AG04450 (cell line): ENCODE measurements at places on chromosomes 2 and 18.

DNA sequence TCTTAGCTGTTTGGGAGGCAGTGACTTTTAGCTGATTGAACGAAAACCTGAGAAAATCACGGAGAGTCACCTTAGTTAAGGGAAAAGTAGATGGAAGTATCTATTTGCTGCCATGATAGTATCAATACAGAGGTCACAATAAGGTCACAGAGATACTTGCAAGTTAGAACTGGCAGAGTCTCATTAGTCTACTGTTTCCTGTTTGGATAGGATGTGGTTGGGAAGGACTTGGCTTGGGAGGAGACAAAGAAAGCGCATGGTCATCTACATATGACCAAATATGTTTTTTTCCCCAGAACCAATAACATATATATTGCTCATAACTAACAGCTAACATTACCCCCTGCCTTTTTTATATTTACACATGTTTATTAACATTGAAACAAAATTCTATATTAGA lies 78.4 kb upstream of the AQP4 start:
- DNase-seq, result no peak

- no peak for DNase-seq
These were observed 373.0 kb downstream of the NRXN1 start for GRCh38 chr2:50658883-50659282.

GRCh38 chr18:14174706-14175085 lies 42.5 kb upstream of the ZNF519 start:
- DNase-seq, result no peak

DNA sequence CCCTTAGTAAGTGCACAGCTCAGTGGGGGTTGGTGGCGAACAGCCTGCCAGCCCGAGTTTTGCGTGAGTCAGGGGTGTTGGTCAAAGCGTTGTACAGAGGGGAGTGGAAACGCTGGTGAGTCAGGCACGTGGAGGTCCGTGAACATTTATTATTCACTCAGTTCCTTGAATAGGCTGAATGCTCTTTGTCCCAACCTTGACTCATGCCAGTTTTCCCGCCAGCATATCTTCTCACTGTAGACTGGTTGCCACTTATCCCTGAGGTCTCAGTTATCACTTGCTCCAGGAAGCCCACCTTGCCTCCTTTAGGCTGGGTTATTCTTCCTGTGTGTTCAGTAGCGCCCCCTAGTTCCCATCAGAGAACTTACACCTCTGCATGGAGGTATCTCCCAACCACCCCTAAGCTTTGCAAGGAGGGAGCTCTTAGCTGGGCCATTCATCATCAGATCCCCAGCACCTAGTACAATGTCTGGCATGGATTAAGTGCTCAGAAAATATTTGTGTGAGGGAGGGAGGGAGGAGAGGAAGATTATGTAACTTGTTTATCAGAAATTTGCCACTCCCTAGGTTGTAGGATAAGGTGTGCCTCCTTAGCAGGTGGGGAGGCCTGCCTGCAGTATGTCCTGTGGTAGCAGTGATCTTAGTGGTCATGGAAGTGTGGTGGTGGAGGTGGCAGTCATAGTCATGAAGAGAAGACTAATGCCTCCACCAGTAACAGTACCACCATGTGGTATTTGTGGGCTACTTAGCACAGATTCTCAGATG lies 72.1 kb downstream of the CABLES1 start:
- DNase-seq, result no peak

GRCh38 chr2:37405781-37406180 lies 61.4 kb downstream of the QPCT start:
- DNase-seq, result no peak

GRCh38 chr18:29874519-29875098 lies 1167.9 kb downstream of the DSC3 start:
- DNase-seq, result no peak

DNA sequence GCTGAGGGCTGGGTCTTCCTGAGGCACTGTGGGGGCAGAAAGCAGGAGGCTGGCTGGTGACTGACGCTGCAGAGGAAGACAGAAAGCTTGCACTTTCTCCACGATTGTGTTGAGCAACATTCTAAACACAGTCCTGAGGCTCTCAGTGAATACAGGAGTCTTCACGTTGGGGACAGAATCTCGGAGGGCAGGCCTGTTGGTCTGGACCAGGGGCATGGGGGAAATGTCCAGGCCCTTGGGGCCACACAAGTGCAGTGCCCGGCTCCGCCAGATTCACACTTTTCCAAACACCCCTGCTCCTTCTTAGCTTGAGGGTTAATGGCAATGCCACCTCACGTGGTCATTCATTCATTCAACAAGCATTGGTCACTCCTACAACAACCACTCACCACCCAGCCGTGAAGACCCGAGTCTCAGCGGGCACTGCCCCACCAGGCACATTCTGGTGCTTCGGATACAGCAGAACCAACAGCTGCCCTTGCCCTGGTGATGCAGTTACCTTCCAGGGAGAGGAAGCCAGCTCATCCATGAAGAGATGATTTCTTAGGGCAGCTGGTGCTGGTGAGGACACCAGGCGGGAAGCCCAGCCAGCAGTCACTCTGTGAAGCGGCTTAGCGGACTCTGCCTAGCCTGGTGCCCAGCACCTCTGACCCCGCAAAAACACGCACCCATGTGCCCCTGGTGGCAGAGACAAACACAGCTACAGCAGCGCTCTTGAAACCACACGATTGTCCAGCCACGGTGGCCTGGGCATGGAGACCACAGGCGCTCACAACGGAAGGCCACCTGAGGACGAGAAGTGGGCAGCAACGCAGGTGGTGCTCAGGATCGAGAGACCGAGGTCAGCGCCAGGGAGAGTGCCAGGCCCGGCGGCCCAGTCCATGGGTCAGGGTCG lies 10.9 kb upstream of the GPC1 start:
- no peak for DNase-seq

DNA sequence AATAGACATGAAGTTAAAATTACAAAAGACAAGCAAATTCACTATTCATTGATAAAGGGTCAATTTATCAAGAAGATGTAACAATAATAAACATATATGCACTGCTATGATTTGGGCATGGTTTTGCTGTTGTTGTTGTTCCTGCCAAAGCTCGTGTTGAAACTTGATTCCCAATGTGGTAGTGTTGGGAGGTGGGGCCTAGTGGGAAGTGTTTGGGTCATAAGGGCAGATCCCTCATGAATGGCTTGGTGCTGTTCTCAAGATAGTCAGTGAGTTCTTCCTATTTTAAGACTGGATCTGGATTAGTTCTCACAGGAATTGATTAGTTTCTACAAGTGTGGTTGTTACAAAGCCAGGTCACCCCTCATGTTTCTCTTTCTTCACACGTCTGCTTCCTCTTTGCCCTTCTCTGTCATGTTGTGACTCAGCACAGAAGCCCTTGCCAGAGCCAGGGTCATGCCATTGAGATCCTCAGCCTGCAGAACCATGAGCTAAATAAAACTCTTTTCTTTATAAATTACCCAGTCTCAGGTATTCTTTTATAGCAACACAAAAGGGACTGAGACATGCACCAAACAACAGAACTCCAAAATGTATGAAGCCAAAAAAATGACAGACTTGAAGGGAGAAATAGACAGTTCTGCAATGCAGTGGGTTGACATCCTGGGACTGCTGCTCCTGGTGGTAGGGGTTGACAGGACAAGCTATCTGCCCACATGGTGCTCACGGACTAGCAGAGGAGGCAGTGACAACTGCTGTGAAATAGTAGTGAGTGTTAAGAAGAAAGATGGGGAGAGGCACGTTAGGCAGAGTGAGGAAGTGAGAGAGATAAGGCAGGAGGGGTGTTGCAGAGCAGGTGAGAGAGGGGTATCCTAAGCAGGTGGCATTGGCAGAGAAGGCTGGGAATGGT lies 18.6 kb upstream of the SKA1 start:
- DNase-seq, result no peak

DNA sequence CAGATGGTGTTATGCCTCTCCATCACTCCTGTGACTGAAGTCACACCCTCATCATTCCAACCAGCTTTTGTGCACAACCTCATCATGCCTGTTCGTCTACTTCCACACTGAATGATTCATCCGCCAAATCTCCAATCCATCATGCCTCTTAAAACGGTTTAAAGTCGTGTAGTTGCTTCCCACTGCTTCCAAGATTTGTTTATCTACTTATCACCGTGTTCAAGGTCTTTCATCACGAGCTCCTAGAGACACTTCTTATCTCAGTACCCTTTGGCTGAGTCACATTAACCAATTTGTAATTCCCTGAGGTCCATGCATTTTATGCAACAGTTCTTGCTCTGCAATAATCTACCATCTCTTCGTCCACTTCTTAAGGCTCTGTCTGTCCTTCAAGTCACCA lies 592.3 kb upstream of the ID2 start:
- peak; percentile 34 for DNase-seq

DNA sequence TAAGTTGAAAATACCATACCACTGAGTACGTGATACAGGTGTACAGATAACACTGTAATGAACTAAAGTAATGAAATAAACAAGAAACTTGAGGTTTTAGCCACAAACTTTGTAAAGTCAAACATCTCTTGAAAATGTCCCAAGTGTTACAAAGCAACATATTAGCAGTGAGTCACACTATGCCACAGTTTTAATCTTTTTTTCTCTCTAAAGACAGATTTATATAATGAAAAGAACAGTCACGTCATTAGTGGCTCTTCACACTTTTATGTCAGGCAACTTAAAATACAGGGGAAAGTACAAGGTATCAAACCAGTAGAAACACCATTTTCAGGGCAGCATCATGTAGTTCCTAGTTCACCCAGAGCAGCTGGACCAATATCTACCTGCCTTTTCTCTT lies 42.1 kb downstream of the RAPH1 start:
- no peak for DNase-seq

GRCh38 chr2:49080681-49081080 lies 73.6 kb downstream of the FSHR start:
- DNase-seq, result no peak

DNA sequence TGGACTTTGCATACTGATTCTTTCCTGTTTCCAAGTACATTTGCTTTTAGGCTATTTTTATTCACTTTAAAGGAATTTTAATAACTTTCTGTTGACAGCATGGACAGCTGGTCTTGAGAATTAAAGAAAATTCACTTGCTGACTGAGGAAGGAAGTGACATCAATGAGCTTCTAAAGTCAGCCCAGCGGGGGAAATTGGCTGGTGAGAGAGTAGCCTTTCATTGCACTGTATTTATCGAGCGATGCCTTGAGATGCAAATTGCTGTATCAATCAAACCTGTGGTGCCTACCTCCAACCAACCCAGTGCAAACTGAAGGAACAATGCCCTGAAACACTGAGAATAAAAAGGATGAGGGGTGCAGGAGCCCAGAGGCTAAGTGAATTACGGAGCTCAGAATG lies 91.4 kb upstream of the AQP4 start:
- DNase-seq, result no peak

DNA sequence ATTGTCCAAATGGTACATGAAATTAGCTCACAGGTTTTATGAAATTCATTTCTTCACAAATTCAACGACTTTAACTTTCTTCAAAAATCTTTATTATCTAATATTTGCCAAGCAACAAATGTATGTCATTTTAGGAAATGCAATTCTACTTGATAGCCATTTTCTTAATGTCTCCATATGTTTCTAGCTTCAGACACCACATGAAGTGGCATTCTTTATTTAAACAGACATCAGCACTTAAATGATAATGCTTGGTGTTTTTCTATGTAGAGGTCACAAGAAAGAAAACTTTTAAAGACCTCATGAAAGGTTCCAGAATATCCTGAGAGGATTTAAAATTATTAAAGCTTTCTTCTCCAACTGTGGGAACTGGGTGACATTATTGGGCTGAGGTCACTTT lies 44.2 kb upstream of the XIRP2 start:
- no peak for DNase-seq

GRCh38 chr2:158907926-158908456 lies 60.4 kb upstream of the TANC1 start:
- no peak for DNase-seq

GRCh38 chr2:105849431-105850179 lies 104.9 kb downstream of the NCK2 start:
- no peak for DNase-seq

- DNase-seq, result no peak
These were observed 53.7 kb downstream of the HS1BP3 start for GRCh38 chr2:20596973-20597859.

GRCh38 chr2:27407798-27408491 lies 1.4 kb downstream of the PPM1G start:
- DNase-seq, result no peak

DNA sequence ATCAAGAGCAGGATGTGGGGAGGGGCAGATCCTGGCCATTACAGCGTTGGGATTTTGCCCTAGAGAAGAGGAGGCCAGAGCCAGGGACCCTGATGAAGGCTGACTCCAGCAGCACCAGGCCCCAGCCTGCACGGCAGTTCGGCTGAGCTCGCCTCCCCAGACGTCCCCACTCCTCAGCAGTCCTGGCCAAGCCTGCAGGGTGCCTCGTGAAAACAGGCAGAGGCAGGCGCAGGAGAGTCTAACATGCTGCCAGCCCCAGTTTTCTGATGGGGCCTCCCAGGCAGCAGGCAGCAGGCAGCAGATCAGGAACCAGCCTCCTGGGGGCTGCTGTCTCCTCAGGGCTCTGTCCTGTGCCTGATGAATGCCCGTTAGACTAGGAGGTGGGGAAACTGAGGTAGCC lies 19.7 kb upstream of the GLI2 start:
- DNase-seq, result no peak

DNA sequence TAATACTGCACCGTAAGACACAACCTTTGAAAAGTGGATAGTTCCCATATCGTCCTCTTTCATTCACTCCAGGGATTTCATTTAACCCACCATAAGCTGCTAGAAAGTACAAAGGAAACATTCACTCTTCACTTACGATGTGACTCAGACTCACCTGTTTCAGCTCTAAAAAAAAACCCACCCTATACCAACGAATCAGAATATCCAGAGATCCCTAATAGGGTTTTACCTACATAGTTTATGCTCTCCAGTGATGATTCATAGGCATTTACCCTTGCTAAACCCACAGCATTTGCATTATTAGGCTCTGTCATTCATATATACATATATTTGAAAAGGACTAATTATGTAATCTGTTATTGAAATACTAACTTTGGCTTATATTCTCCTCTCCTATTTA lies 60.2 kb downstream of the PRPF40A start:
- DNase-seq, result no peak
